Activated CD8-positive, alpha-beta memory T cell treated with anti-CD3 and anti-CD28 coated beads, Interleukin-2, amount 50 U/mL, for 48 hours (primary cell): ENCODE measurements at places on chromosomes 13 and 19.
A peak's percentile ranks its signal among the peaks of the same experiment; 100 is the strongest.

DNA sequence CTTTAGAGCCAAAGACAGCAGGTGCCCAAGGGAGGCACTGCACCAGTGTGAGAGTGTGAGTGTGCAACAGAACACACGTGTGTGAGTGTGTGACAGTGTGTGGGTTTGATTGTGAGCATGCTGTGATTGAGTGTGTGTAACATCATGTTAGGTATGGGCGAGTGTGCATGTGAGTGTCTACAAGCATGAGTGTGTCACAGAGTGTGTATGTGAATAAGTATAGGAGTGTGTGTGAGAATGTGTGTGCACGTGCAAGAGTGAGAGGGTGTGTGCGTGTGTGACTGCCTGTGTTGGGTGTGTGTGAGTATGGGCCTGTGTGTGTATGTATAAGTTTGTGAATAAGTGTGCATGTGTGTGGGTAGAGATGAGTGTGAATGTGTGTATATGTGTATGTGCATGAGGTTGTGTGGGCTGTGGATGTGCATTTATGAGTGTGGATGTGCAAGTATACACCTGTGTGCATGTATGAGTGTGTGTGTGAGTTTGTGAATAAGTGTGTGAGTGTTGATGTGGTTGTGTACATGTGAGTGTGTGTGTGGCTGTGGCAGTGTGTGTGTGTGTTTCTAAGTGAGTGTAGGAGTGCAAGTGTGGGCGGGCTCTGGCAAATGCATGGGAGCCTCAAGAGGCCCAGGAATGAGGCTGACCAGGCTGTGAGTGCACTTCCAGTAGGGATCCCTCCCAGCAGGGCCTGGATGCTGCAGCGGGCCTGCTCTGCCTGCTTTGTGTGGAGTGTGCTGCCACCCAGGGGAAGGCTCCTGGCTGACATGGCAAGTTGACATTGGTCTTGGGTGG is 198.4 kb downstream of the COL4A1 start:
- DNase-seq = no peak

GRCh38 chr19:14561847-14562351 is 10.0 kb downstream of the NDUFB7 start:
- no peak for DNase-seq

GRCh38 chr19:610071-610800 is 20.6 kb downstream of the HCN2 start:
- peak; percentile 72 for DNase-seq

DNA sequence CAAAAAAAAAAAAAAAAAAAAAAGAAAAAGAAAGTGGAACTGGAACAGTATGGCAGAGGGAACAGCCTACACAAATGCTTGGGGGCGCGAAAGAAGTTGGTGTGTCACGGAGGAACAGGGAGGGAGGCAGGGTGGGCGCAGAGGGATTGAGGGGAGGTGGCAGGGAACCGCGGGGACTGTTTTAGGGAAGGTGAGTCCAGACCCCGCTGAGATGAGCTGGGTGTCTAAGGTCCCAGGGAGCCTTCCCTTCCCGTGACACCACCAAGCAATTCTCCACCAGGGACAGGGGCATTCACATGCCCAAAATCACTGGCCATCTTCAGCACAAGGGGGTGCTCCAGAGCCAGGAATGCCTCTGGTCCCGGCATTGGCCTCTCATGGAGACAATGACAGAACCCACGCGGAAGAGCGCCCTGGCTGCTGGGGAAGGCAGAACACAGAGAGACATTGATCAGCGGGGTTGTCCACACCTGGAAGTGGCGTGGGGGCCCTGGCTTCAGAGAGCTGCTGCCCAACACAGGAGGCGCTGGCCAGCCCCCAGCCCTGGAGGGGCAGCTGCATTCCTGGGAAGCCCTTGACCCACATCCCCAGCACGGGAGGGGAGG is 6.9 kb downstream of the PEAK3 start:
- DNase-seq = no peak

DNA sequence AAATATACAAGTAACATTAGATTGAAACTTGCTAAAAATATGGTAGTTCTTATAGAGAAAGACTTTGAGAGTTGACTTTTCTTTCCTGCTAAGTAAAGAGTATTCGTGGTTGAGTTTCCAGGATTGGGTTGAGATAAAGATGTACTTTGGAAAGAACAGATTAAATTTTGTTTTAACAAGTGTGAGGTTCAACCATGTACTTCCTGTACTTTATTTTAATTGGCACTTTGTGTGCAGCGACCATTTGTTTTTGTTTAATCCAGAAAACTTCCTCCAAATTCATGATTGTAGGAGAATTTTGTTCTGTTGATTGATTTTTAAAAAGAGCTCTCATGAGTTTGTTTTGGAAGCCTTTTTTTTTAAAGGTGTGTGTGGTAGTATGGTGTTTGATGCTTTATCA is 46.9 kb downstream of the PAN3 start:
- DNase-seq = no peak

DNA sequence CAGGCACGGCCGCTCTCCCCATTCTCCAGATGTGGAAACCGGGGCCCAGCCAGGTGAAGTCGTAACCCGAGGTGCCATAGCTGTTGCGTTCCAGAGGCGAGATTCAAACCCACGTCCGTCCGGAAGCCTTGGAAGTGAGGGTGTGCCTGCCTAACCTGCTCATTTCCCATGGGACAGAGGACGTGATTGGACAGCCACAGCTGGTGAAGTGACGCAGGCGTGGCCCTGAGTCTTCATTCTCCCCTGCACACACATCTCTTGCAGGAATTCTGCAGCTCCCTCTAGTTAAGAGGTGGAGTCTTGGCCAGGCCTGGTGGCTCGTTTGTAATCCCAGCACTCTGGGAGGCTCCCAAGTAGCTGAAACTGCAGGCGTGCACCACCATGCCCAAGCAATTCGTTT is 16.8 kb downstream of the MEIS3 start:
- no peak for DNase-seq

DNA sequence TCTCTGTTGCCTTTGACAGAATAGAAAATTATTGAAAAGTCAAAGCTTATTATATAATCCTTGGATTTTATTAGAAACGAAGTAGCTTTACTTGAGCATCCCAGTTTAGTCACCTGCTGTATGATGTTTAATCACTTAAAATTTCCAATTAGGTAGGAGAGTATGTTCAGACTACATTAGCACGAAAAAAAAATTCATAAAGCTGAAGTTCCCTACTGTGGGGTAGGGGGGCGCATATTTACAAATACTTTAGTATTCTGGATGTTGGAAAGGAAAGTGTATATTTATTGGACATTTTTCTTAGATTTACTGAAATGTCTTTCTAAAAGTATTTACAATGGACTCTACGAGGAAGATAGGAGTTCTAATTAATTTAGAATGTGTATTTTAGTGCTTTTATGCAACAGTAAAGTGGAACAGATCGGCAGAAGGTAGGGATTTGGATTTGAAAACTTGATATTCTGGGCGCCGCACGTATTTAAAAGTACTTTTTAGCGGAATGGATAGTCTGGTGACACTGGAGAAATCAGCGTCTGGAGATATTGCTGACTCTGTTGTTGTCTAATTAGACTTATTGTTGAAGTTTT is 1.9 kb downstream of the CDK8 start:
- no peak for DNase-seq

DNA sequence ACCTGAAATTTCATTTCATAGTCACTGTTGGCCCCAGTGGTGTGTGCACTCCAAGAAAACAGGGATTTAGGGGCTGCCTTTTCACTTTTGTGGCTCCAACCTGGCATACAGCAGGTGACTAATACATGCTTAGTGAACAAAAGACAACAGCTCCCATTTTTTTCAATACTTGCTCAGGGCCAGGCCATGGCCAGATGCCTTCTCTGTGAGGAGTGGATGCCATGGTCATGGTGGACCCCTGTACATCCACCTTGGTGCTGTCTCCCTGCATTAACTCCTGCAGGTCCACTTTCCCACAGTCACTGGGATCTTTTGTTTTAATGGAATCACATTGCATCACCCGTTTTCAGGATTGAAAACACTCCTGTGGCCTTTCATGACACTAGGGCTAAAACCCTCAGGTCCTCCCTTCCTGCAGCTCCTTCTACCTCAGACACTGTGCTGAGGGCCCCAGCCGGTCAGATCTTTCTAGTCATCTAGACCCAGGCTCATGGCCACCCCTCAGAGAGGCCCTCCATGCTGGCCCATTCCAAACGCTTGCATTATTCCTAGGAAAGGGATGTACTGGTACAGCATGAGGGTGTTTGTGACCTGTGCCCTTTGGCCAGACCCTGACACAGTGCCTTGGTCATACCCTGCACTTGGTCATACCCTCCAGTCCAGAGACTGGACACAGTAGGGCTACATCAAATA is 1.2 kb upstream of the TMEM147 start:
- DNase-seq = no peak

DNA sequence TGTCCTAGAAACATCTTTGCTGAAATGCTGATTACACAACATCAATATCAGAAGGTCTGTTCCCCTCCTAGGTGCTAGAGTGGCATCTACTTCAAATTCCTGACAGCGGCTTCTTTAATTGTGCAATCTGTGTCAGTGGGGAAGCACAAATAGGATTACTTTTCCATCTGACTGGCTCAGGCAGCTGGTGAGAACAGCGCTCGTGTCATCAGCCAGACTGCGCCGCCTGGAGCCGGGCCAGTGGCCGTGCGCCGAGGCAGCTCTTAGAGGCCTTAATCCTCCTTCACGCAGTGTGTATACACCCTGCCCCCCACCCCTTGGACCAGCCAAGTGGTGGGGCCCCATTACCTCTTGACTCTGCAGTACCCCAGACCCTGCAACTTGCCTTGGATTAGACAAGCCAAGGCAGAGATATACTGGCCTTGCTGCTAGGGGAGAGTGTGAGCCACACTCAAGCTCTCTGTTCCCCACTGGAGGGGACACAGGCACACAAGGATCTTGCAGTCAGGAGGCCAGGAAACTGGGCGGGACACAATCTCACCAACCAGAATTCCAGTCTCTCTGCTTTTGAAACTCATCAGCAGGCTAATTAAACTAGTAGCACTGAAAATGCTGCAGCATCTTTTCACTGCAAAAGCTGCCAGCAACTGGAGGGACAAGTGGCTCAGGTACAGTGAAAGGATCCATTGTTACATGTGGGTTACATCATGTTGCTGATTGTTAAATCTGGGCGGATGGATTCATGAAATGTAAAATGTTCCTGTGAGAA is 48.9 kb upstream of the EPHX3 start:
- DNase-seq = no peak

- no peak for DNase-seq
These were observed 5.4 kb downstream of the NLRP12 start for GRCh38 chr19:53818756-53819155.

DNA sequence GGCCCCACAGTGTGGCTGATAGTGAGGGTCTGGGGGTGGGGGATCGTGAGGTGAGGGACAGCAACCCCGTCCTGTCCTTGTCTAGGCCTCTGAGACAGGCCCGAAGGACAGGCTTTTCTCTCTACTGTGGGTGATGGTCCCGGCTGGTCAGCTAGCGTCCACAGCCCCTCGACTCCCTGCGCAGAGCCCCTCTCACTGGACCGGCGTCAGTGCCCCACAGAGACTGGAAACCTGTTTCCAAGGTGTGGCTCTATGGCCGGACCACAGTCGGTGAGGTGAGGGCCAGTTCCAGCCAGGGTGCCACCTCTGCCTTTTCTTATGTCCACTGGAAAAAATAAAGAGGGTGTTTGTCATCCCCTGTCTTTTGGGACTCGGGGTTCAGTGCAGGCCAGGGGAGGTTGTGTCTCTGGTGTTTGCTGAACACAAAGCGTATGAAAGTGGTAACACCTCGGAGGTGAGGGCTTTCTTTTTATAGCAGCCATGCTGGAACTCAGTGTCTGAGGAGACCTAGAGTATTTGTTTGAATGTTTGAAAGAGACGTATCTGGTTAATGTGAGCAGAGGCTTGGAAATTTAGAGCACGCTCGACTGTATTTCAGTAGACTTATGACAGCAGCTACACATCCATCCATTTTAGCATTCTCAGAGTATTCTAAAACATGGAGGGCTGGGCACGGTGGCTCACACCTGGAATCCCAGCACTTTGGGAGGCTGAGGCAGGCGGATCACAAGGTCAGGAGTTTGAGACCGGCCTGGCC is 22.8 kb downstream of the ATP11A start:
- DNase-seq = no peak

- no peak for DNase-seq
These were observed 4.3 kb downstream of the PTOV1 start for GRCh38 chr19:49855277-49855675.

DNA sequence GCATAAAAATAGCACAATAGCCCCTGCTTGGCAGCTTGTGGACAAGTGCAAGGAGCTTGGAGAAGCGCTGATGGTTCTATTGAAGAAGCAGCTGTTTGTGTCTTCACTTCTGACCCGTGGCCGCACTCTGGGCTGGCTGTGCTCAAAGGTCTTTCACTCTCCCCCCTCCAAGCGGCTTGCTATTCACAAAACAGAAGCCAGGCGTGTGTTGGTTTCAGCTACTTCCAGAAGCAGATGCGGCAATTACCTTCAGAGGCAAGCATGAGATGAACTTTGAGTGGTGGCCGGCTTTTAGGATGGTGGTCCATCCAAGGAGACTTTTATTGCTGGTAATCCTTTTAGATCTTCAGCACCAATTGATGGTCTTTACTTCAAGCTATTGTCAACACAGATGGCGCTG is 188.5 kb upstream of the ARGLU1 start:
- DNase-seq = no peak

DNA sequence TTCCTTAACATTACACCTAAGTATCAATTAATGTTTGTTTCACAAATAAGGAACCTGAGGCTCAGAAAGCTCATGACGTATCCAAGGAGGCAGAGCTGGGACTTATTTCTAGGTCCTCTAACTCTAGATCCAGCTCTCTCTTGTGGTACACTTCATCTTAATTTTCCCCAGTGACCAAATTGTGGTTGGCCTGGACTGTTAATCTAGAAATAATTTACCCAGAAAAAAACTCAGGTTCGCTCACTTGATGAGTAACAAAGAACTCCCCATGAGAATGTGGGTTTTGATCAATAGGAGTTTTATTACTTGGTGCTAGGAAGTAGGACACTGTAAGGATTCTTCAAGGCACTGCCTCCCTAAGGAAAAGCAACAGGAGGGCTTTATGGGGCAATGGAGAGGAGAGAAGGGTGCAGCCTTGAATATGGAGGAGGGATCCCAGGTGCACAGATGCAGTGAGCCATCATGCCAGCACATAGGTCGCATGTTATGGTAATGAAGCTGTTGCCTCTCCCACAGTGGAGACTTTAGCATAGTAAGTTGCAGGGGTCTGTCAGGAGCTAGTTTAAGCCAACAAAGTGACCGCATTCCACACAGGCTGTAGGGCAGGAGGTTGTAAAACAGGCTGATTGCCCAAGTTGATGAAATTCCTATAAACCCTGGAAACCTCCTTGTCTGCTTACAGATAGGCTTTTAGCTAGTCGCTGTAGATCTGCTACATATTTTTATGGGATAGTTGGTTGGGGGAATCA is 14.7 kb downstream of the RAP2A start:
- DNase-seq = no peak

- no peak for DNase-seq
These were observed 129.1 kb downstream of the URI1 start for GRCh38 chr19:30070968-30071632.

DNA sequence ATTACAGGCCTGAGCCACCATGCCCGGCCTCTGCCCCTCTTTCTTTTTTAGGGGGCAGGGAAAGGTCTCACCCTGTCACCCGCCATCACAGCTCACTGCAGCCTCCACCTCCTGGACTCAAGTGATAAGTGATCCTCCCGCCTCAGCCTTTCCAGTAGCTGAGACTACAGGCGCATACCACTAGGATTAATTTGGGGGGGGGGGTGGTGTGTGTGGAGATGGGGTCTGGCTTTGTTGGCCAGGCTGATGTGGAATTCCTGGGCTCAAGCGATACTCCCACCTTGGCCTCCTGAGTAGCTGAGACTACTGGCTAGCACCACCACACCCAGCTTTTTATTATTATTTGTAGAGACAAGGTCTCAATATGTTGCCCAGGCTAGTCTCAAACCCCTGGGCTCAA is 4.2 kb downstream of the APOE start:
- DNase-seq = no peak
